SK-N-SH (cell line): ENCODE measurements at places on chromosomes 5 and 9. TPM values are rescaled to one million over a fixed set of nuclear protein-coding genes. Genes with fewer than 3 reads are reported as not detected.

The MCIDAS gene
- polyA plus RNA-seq: not detected in 2 replicates

The PCDHGB5 gene
- polyA plus RNA-seq: 0.08 and 0.15 TPM in 2 replicates

The FAM81B gene
- polyA plus RNA-seq: 0.21 and 0.55 TPM in 2 replicates

The IL4 gene
- not detected in 2 replicates for polyA plus RNA-seq

The PCSK5 gene
- polyA plus RNA-seq: 0.03 and 0.08 TPM in 2 replicates

The ACSL6 gene
- polyA plus RNA-seq: 0.29 and 0.46 TPM in 2 replicates

The PTGDS gene
- polyA plus RNA-seq: not detected in 2 replicates

The PHF24 gene
- polyA plus RNA-seq: not detected in 2 replicates

The RETREG1 gene
- polyA plus RNA-seq: 0.43 and 0.89 TPM in 2 replicates

The PDE6A gene
- polyA plus RNA-seq: 0.05 and 0.06 TPM in 2 replicates

The CYLC2 gene
- not detected in 2 replicates for polyA plus RNA-seq

DNA sequence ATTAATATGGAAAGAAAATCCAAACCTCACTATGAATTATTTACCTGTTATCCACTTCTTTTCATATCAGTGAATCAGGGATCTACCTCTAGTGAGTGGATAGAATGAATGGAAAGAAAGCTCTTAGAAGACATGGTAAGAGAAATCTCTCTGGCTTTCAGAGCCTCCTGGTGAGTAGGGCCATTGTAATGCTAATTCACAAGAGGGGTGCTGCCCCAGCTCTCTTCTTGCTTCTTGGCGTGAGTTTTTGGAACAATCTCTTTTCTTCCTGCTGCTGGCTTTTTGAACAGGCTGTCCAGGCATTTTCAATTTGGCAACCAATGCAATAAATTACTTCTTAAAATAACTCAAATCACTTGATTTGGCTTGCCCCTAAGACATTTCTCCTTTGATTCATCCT is 49.9 kb upstream of the KCNN2 start:
- H3K36me3 ChIP-seq: no peaks in the 10 kb centered on the region
- DNase-seq: no peak
- no peaks in the 10 kb centered on the region for H3K27me3 ChIP-seq
- H3K27ac ChIP-seq: no peak overlapping the region

- no peaks in the 10 kb centered on the region for H3K36me3 ChIP-seq
- H3K27me3 ChIP-seq: no peaks in the 10 kb centered on the region; the same call in 1 of the 2 replicates
- no peak overlapping the region for H3K4me3 ChIP-seq
- no peak overlapping the region for H3K27ac ChIP-seq
- H3K4me1 ChIP-seq: no peaks in the 10 kb centered on the region
- no peak for DNase-seq
Measured at GRCh38 chr5:40441733-40442132, 238.0 kb upstream of the PTGER4 start.

DNA sequence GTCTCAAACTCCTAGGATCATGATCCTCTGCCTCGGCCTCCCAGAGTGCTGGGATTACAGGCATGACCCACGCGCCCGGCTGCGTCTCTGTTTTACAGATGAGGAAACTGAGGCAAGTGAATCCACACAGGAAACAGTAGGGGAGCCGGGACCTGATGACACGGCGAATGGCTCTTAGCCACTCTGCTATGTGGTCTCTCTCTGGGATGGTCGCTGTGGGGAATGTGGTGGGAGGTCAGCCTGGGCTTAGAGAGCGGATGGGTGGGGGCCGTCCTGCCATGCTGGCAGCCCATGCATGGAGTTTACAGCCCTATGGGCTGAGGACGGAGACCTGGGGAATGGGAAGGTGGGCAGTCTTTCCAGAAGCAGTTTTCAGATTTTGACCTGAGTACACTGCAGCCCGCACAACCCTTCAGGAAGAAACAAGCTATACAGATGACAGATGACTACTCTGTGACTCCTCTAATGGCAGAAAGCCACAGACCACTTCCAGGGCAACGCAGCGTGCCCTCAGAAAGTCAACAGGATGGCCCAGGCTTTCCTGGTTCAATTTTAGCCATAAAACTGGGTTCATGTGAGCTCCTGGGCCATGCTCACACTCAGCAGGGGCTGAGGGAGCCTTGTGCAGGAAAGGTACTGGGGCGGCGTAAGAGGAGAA is 136.1 kb upstream of the RAPGEF1 start:
- no peaks in the 10 kb centered on the region; the same call in 1 of the 2 replicates for H3K36me3 ChIP-seq
- H3K27me3 ChIP-seq: no peaks in the 10 kb centered on the region
- no peak overlapping the region for H3K4me3 ChIP-seq
- DNase-seq: no peak
- H3K27ac ChIP-seq: no peak overlapping the region
- no peaks in the 10 kb centered on the region for H3K4me1 ChIP-seq

DNA sequence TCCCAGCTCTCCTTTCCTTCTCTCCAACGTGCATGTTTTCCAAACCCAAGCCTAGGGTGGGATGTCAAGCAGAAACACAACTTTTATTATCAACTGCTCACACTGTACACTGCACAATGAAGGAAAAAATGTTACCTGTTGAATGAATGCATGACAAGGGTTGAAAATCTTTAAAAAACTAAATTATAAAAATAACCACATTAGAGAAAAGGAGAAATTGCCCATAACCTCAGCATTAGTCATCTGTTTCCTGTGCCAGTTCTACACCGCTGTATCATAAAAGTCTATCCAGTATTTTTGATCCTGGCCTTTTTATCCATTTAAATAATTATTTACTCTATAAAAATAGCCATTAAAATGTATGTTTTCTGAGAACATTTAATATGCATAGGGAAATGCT is 101.1 kb downstream of the APBA1 start:
- H3K36me3 ChIP-seq: no peaks in the 10 kb centered on the region
- H3K27ac ChIP-seq: peak overlapping the region; percentile 61
- no peak for DNase-seq
- H3K27me3 ChIP-seq: no peaks in the 10 kb centered on the region

- H3K27me3 ChIP-seq: no peaks in the 10 kb centered on the region
- peak; percentile 29 for DNase-seq
- peaks cover 41% of the 10 kb centered on the region for H3K36me3 ChIP-seq
- peaks cover 14% of the 10 kb centered on the region for H3K4me1 ChIP-seq
Measured at GRCh38 chr5:181241393-181241975, 2.2 kb downstream of the RACK1 start.

DNA sequence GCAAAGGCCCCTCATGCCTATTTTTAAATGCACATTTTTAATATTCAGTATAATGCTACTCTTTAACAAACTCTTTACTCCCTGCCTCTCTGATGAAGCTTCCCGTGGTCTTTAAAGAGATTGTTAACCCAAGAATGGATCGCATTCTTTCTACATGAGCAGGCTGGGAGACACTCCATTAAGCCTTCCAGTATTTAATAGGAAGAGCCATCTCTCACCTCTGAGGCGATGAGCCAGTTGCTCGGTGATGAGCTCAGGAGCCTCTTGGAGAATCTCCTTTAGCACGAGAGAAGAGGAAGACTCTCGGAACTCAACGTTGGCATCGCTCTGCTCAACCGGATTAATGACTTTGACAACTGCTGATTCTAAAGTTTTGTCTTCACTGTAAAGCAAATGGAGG is 59.6 kb downstream of the PRUNE2 start:
- H3K36me3 ChIP-seq: no peaks in the 10 kb centered on the region
- DNase-seq: no peak
- no peak overlapping the region for H3K27ac ChIP-seq
- peaks cover 14% of the 10 kb centered on the region; the same call in 1 of the 2 replicates for H3K27me3 ChIP-seq
- no peak overlapping the region for H3K4me3 ChIP-seq

- no peak overlapping the region for H3K27ac ChIP-seq
- H3K4me3 ChIP-seq: no peak overlapping the region
- H3K4me1 ChIP-seq: no peaks in the 10 kb centered on the region
- no peaks in the 10 kb centered on the region for H3K36me3 ChIP-seq
- DNase-seq: no peak
Measured at GRCh38 chr5:161507591-161507990, 38.9 kb downstream of the GABRB2 start.

DNA sequence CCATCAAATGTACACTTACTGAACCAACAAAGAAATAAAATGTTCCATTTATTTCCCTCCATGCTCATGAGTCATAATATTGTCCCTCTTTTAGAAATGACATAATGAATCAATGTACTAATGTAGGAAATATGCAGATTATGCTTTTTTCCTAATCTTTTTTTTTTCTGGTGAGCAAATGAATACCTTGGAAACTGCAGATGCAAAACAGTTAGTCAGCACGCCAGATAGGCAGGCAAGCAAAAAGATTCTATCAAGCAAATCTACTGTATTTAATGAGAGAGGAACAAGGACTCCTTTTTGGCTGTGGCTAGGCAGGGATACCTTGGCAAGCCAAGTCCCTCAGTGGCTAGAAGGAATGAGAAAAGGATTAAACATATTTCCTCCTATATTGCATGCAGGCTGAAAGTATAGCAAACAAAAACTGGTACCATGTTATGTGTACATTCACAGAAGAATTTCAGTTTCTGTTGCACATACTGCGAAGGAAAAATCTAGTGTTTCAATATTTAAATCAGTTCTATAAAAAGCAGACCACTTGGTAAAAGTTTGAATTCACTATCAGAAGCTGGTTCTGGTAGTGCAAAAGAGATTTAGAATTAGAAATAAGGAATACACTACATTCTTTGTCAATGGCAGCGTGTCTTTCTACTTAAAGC is 605.4 kb downstream of the TLE1 start:
- peak; percentile 1 for DNase-seq
- H3K4me3 ChIP-seq: no peak overlapping the region

- no peak overlapping the region for H3K4me3 ChIP-seq
- H3K36me3 ChIP-seq: no peaks in the 10 kb centered on the region
- H3K4me1 ChIP-seq: peaks cover 34% of the 10 kb centered on the region; the same call in 1 of the 2 replicates
- no peaks in the 10 kb centered on the region for H3K27me3 ChIP-seq
- H3K27ac ChIP-seq: no peak overlapping the region
Measured at GRCh38 chr9:93464876-93465275, 11.5 kb upstream of the FAM120AOS start.

DNA sequence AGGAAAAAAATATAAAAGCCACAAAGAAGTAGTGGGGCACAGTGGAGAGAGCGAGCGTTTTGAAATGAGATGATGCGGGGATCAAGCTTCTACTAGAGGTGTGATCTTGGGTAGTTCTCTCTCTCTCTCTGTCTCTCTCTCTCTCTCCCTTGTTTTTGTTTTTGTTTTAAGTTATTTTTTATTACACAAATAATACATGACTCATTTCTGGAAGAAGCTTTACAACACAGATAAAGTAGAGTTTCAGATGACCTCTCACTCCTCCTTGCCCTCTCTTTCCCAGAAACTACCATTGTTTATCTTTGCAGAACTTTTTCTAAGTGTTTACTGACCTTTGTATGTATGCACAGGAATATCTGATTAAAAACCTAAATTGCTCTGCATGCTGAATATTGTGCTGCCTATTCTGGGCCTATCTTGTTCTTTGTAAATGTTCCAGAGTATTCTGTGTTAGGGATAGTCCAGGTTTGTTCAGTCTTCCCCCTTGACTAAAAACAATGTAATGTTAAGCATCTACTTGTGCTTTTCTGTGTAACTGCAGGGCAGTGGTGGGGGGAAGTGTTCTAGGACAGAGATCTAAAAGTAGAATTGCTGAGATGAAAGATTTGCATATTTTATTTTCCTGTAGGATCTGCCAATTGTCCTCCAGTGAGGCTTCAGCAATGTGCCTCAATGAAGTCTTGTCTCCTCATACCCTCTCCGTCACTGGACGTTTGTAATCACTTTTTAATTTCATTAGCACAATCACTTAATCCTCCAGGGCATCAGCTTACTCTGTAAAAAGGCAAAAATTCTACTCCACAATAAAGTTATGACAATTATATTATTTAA is 52.0 kb downstream of the FYB1 start:
- H3K27me3 ChIP-seq: peaks cover 33% of the 10 kb centered on the region
- no peak overlapping the region for H3K4me3 ChIP-seq
- H3K36me3 ChIP-seq: no peaks in the 10 kb centered on the region
- DNase-seq: no peak
- no peaks in the 10 kb centered on the region for H3K4me1 ChIP-seq

DNA sequence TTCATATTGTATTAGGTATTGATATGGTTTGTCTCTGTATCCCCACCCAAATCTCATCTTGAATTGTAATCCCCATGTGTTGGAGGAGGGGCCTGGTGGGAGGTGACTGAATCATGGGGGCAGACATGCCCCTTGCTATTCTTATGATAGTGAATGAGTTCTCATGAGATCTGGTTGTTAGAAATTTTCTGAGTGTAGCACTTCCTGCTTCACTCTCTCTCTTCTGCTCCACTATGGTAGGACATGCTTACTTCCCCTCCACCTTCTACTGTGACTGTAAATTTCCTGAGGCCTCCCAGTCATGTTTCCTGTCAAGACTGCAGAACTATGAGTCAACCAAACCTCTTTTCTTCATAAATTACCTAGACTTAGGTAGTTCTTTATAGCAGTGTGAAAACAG is 187.4 kb upstream of the SLC24A2 start:
- no peaks in the 10 kb centered on the region for H3K27me3 ChIP-seq
- DNase-seq: no peak
- no peak overlapping the region for H3K27ac ChIP-seq
- no peaks in the 10 kb centered on the region for H3K4me1 ChIP-seq

- DNase-seq: no peak
- H3K27ac ChIP-seq: no peak overlapping the region
- no peaks in the 10 kb centered on the region for H3K36me3 ChIP-seq
- no peak overlapping the region for H3K4me3 ChIP-seq
- H3K4me1 ChIP-seq: 0 out of 2 replicates have a peak, but pooled peaks cover 11% of the 10 kb centered on the region
Measured at GRCh38 chr5:93054424-93055163, 526.4 kb downstream of the NR2F1-AS1 start.
